Pons (tissue), 1 donor: ENCODE measurements at places on chromosomes 1 and 21.

- DNase-seq: no peak
Observed at GRCh38 chr21:35681946-35682345, 378.4 kb downstream of the SETD4 start.

- DNase-seq: no peak
Observed at GRCh38 chr1:4880626-4881025, 226.2 kb downstream of the AJAP1 start.

GRCh38 chr1:217955723-217956122 lies 324.6 kb downstream of the SPATA17 start:
- no peak for DNase-seq

- DNase-seq: no peak
Observed at GRCh38 chr1:53273526-53273925, 35.2 kb upstream of the MAGOH start.

DNA sequence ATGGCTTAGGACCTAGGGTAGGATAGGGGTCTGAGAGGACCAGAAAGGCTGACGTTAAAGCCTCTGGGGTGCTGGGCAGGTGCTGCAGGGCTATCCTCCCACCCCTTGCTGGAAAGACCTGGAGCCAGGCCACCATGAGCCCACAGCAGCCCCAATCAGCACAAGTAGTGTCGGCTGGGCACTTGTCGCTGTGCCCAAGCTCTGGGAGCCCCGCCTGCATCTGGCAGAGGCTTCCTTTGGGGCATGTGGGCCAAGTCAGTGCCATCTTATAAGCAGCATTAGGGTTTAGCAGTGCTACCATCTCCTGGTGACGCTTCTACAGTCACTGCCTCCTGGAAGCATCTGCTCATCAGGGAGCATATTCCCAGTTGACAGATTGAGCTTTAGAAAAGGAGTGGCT lies 31.3 kb downstream of the MAN1C1 start:
- DNase-seq: no peak

DNA sequence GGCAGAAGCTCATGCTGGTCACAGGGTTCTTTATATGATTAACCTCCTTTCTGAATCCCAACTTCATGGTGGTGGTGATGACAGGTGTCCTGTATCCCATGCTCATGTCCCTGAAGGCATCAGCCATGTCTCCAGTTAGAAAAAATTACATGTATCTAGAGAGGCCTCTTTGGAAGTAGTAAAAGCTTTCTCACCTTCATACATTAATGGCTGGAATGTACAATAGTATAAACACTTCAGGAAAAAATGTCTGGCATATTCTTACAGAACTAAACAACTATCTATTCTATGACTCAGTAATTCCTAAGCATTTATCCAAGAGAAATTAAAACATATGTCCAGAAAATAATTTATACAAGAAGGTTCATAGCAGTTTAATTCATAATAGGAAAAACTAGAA lies 34.0 kb downstream of the ADAM30 start:
- DNase-seq: no peak

- no peak for DNase-seq
Observed at GRCh38 chr1:204254031-204254661, 40.4 kb upstream of the GOLT1A start.

GRCh38 chr1:78176448-78176847 lies 130.7 kb downstream of the GIPC2 start:
- DNase-seq: no peak

GRCh38 chr1:225765982-225766674 lies 11.5 kb upstream of the SRP9 start:
- DNase-seq: no peak

DNA sequence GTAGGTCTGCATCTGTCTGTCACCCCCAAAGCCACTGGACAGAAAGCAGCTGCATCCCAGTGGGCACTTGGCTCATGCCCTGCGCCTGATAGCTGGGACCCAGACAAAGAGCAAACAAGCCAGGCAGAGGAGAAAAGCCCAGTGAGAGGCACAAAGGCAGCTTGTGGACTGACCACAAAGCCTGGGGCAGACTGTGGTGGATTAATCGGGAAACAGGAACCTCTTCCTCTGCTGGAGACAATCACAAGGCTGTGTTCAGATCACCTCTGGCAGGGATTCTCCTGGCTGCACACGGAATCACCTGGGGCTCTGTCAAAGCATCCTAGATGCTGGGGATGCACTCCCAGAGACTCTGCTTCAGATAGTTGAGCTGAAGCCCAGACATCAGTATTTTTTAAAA lies 15.2 kb upstream of the GJB5 start:
- DNase-seq: no peak

DNA sequence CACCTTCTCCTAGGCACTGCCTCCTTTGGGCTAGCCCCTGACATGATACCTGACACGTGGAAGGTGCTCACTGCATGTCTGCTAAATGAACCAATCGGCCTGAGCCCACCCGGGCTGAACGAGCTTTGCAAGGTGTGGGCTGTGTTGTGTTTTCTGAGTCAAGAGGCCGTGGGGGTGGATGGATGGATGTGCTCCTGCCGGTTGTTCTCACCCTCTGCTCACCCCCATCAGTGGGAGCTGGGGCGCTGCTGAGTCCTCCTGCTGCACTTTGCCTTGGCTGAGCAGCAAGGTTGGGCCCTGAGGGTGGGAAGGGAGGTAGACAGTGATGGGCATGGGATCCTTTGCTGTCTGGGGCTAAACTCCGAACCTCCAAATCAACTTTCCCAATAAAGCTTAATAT lies 6.7 kb upstream of the CACNA1E start:
- no peak for DNase-seq

DNA sequence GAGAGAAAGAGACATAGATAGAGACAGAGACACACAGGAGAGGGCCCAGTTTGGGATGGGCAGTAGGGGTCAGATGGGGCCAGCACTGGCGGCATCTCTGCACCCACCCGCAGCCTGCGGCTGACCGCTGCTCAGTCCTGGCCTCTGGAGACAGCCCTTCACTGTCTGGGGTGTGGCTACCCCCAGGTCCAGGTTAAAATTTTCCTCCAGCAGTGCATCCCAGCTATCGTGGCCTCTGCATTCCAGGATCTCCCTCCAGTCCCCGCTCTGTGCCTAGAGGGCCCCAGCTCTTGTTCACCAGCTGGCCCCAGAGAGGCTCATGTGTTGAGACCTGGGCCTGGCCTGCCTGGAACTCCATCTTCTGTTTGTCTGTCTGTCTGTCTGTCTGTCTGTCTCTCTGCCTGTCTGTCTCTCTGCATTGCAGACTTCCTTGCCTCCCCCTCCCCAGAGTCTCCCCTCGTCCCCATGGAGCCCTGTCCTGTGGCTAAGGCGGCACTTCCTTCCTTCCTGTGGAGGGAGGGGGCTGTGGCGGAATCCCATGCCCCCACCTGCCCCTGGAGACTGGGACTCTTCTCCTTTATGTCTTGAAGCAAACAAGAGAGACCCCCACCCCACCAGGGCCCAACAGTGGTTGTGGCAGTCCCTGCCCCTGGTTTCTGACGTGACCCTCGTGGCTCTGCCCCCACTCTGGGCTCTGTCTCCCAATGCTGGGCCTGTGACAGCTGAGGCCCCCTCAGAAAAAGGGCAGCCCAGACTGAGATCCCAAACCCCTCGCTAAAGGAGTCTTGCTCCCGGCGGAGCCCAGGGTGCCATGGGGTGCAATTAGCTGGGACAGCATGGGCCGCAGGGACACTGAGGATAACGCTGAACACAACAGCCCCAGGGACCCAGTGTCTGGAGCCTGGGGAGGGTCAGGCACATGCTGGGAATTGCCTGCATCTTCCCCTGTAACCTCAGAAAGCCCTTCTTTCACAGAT lies 241.8 kb downstream of the NPHP4 start:
- DNase-seq: no peak

GRCh38 chr1:214476986-214477870 lies 74.2 kb downstream of the PTPN14 start:
- no peak for DNase-seq

DNA sequence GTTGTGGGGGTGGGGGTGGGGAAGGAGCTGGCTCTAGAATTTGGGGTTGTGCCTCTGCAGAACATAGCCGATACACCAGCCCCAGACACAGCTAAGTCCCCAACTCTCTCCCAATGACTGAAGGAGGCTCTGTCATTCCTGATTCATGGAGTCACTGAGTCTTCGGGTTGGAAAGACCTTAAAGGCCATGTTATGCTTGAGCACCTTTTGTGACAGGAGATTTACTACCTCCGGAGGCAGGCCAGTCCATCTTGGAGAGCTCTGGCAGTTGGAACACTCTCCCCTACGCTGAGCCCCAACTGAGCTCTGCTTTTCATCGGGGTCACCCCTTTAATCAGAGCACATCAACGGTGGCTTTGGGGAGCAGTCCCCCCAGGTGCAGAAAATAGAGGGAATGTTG lies 284.4 kb upstream of the GJB5 start:
- no peak for DNase-seq

DNA sequence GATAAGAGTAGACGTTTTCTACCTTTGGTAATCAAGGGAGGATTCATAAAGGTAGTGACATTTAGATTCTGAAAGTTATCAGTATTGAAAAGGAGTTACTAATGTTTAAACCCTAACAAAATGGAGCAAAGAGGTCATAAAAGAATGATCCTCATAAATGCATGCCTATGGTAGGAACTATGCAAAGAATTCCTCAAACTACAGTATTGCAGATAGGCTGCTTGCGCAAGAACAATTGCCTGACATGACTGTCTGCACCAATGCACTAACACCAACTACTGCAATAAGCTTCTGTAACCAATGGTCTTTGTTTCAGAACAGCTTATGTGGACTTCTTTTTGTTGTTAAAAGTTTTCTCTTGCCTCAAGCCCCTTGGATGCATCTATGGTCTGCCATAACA lies 597.3 kb upstream of the ADGRL4 start:
- DNase-seq: no peak

- DNase-seq: no peak
Observed at GRCh38 chr1:34757386-34757785, 2.2 kb upstream of the GJB4 start.

GRCh38 chr1:153792631-153793041 lies 17.4 kb downstream of the SLC27A3 start:
- DNase-seq: no peak

GRCh38 chr1:109981004-109981335 lies 3.6 kb upstream of the AHCYL1 start:
- no peak for DNase-seq

DNA sequence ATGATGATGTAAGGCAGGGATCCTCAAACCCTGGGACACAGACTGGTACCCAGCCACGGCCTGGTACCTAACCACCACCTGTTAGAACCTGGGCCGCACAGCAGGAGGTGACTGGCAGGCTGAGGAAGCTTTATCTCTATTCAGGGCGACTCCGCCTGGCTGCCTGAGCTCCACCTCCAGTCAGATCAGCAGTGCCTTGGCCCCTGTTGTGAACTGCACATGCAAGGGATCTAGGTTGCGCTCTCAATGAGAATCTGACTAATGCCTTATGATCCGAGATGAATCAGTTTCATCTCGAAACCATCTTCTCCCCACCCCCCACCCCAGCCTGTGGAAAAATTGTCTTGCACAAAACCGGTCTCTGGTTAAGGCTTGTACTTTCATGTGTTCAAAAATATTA lies 4.2 kb downstream of the RNPC3 start:
- DNase-seq: no peak

DNA sequence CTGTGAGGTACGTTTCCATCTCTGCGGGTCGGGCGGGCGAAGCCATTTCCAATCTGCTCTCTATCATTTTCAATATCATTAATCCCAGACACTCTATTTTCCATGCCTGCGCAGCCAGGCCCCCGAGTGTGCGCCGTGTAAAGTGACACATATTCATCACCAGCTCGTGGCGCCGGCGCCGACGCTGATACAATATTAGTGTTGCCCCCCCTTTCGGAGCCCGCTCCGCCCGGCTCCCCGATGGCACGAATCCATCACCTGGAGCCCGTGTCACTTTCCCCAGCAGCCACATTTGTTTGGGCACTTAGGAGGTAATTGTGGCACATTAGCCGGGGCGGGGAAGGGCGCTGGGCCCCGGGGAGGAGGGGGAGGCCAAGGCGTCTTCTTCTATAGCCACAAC lies 33.7 kb upstream of the DMBX1 start:
- no peak for DNase-seq

GRCh38 chr1:2104621-2105427 lies 54.6 kb downstream of the PRKCZ start:
- DNase-seq: no peak

- DNase-seq: peak; percentile 89
Observed at GRCh38 chr1:236705771-236706170, 19.5 kb downstream of the ACTN2 start.

GRCh38 chr1:205616563-205617293 lies 15.1 kb downstream of the ELK4 start:
- no peak for DNase-seq

- peak; percentile 41 for DNase-seq
Observed at GRCh38 chr1:196309386-196309785, 298.9 kb downstream of the KCNT2 start.

- no peak for DNase-seq
Observed at GRCh38 chr1:29803486-29803885, 567.2 kb downstream of the PTPRU start.

GRCh38 chr1:14699620-14700019 lies 101.1 kb downstream of the KAZN start:
- no peak for DNase-seq

DNA sequence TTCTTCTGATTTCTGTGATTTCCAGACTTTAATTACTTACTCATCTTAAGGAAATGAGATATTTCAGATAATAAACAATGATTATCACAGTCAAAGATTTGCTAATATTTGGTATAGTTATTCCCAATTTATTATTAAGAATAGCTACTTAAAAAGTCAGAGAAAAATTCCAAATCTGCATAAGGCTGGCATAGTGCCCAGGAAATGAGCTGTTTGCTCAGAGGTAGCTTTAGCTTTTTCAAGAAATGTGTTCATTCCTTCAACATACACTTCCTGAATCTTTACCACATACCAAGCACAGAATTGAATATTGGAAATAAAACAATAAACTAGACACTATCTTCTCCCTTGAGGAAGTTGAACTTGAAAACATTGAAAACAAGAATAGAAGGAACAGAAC lies 44.3 kb upstream of the KCNK1 start:
- DNase-seq: no peak

- peak; percentile 54 for DNase-seq
Observed at GRCh38 chr1:16215882-16216753, 3.7 kb upstream of the ARHGEF19 start.

GRCh38 chr1:61807606-61808140 lies 65.4 kb downstream of the PATJ start:
- DNase-seq: no peak

GRCh38 chr1:34785875-34786470 lies 5.0 kb downstream of the GJB3 start:
- DNase-seq: no peak

- no peak for DNase-seq
Observed at GRCh38 chr1:20107796-20108195, 11.5 kb downstream of the PLA2G2D start.
